ENCODE measurements at places on chromosomes 1 and 21.

GRCh38 chr1:232795497-232796053 lies 9.6 kb upstream of the MAP10 start:
- no peak for DNase-seq

DNA sequence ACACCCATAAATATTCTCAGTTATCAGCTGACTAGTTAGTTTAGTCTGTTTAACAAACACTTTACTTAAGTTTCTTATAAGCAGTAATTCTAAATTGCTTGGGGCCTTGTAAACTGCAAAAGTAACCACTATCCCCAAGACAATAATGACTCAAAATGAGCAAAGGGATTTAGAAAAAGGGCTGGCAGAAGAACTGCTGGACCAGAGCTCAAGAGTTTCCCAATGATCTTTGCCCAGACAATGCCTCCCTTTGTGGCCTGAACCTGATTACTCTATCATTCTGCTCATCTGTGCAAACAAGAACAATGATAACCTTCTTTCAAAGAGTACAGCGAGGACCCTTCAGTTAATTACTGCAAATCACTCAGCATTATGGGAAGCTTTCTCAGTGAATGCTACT lies 123.5 kb downstream of the TIAM1 start:
- DNase-seq, result no peak

- no peak for DNase-seq
Measured at GRCh38 chr1:184943998-184944397, 30.3 kb downstream of the NIBAN1 start.

DNA sequence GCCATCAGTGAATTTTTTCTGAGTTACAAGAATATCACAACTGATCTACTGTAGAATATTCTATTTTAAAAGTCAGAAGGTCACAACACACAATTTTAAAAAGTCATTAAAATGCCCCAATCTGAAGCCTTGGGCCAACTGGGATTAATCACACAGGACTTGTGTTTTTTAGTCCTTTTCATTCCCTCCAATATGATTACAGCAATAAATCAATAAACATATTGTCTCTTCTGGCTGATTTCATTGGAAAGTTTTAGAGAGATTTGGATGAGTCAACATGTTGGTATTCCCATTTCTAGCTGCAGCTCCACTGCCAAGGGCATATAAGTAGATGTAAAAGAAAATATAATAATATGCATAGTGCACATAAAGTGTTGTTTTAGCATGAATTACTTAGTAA lies 85.8 kb downstream of the NIBAN1 start:
- no peak for DNase-seq

DNA sequence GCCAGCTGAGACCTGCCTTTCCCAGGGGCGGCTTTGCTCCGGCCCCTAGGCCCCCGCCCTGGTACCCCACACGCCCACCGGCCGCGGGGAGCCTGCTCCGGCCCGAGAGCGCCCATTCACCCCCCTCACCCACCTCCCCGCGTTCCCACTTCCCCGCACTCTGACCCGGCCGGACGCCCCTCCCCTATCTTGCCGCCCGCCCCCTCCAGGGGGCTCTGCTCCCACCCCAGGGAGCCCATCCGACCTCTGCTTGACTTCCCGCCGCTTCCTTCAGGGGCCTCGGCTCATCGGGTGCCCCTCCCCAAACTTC lies 466 bp downstream of the HTR6 start:
- DNase-seq, result no peak

- no peak for DNase-seq
Measured at GRCh38 chr1:23381233-23381885, 11.7 kb upstream of the ZNF436 start.

DNA sequence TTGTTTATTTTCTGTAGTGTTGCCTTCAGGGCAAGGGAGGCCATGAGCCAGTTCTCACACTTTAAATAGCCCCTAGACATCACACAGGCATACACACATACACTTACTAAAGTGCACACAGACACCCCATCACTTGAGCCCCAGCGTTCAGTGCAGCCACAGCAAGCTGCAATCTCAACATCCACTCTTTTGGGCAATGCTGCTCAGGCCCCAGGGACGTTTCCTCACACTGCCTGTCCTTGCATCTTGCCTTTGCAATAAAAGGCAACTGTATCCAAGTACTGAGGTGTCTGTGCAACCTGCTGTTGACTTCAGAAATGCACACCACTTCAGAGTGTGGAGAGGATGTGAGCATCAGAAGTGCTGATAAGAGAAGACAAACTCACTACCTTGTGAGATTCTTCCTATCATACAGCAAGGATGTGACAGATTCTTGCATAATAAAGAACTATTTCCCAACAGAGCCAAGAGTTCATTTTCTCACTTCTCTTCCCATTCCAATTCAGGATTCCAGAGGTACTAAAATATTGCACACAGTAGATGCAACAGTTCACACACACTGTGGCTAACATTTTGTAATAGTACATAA lies 36.2 kb downstream of the IRF2BP2 start:
- DNase-seq, result no peak

DNA sequence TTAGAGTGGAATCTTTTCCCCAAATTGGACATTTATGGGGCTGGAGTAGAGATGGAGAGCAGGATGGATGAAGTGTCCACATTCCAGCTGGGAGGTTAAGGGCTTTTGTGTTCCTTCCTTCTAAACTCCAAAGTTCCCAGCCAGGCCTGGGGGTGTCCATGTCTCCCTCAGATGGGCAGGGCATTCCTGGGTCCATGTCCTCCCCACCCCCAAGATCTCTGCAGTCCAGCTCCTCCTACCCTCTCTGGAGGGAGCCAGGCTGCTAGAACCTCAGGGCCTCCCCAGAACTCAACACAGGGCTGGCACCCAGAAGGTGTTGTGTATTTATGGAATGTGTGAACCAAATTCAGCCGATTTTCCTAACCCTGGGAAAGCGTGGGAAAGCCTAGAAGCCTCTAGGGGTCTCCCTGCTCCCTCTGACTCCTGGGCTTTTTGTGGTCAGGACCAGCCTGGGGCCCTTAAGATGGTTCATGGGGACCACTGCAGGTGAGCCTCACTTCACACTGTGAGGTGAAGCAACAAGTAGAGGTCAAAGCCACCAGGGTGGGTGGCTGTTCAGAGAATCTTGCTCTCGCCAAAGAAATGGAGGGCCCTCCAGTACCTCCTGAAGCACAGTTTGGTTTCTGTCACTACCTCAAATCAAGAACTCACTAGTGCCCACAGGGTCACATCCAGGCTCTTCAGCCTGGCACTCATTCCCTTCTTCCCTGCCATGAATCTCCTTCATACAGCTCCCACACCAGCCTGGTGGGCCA lies 54.8 kb downstream of the GLIS1 start:
- DNase-seq, result no peak

DNA sequence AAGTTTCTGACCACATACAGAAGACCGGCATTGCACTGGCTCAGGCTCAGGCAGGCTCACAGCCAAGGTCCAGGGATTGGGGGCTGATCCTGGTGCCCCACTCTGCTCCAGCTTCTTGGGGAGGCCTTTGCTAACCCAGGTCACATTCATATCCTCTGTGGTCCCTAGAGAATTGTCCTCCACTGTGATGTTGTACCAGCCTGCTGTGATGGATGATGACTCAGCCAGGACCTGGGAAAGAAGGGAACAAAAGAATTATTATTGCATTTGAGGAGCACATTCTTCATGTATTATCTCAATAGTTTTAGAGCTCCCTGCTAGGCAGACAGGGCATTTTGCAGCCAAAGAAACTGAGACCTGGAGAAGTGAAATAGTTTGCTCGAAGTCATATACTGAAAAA lies 114.3 kb upstream of the ETV3 start:
- no peak for DNase-seq

GRCh38 chr1:226804907-226805759 lies 65.3 kb upstream of the PSEN2 start:
- no peak for DNase-seq

- no peak for DNase-seq
Measured at GRCh38 chr1:227317523-227318015, 723 bp downstream of the CDC42BPA start.

GRCh38 chr1:66984491-66984890 lies 59.7 kb downstream of the MIER1 start:
- DNase-seq, result no peak

GRCh38 chr21:38123626-38124025 lies 133.2 kb upstream of the KCNJ15 start:
- no peak for DNase-seq

All from left ventricle myocardium superior (tissue), 1 donor.